ENCODE measurements at places on chromosomes 3 and 15.

GRCh38 chr15:31842532-31843195, 187.7 kb upstream of the CHRNA7 start:
- DNase-seq, result no peak

GRCh38 chr3:188233320-188233719, 79.4 kb downstream of the LPP start:
- no peak for DNase-seq

GRCh38 chr3:45487508-45487907, 99.1 kb downstream of the LARS2 start:
- DNase-seq, result no peak

GRCh38 chr15:71002316-71002715, 109.7 kb downstream of the LRRC49 start:
- DNase-seq, result no peak

- no peak for DNase-seq
Observed at GRCh38 chr3:192957441-192958021, 39.9 kb upstream of the MB21D2 start.

DNA sequence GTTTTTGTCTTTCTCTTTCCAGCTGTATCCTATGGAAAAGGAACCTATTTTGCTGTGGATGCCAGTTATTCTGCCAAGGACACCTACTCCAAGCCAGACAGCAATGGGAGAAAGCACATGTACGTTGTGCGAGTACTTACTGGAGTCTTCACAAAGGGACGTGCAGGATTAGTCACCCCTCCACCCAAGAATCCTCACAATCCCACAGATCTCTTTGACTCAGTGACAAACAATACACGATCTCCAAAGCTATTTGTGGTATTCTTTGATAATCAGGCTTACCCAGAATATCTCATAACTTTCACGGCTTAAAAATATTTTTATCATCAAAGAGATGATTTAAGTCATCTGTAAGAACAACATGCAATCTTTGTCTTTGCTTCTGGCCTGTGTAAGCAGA, 44.9 kb upstream of the PARP14 start:
- no peak for DNase-seq

DNA sequence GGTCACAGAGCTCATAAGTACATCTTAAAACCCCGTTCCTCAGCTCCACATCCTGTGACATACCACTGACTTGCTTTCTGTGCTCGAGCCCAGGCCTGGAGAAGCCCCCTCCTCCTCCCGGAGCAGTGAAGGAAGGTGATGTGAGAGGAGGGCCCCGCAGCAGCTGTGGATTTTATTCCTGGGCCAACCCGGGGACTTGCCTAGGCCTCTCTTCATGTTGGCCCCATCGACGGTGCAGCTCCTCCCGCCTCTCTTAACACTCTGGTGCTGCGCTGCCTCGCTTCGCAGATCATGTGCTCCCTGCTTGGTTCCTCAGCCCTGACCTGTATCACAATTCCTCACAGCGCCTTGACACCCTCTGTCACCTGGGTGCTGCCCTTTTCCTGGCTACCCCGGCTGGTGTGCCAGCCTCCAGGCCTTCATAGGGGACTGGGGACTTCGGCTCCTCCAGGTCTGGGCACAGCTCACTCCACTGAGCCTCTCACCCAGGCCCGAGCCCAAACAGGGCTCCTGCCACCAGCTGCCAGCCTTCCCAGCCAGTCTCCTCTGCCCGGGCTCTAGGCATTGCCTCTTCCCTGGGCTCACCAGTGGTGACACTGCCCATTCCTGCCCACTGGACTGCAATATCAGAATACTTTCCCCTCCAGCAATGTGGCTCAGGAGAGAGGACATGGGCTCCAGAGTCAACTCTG, 21.5 kb downstream of the MAGEF1 start:
- DNase-seq, result no peak

DNA sequence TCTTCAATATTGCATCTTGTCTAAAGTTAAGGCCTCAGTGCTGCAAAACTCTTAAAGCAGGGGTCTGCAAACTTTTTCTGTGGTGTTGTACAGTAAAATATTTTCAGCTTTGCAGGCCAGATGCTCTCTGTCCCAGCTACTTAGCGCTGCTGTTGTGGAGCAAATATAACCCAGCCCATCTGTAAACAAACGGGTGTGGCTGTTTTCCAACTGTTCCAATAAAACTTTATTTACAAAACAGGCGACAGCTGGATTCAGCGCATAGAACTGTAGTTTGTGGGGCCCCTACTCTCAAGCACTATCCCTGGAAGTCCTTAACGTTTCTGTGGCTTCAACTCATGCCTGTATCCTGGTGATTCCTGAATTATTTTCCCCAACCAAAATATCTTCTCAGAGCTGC, 365.0 kb downstream of the FOXP1 start:
- DNase-seq, result no peak

DNA sequence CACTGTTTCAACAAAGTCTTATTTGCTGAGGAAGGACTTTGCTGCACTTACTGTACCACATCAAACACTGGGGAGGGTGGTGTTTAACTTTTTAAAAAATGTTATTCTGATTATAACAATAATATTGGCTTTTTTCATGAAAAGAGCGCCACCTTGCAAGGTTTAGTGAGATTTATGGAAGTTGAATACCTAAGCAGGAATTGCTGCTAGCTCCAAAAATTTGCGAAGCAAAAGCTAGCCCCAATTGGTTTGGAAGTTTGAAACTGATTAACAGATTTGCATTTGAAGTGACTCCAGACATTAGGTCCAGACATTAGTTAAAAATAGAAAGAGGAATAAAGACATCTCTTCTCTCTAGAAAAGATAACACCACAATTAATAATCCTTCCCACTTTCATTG, 6.7 kb downstream of the ZIC1 start:
- DNase-seq, result no peak

DNA sequence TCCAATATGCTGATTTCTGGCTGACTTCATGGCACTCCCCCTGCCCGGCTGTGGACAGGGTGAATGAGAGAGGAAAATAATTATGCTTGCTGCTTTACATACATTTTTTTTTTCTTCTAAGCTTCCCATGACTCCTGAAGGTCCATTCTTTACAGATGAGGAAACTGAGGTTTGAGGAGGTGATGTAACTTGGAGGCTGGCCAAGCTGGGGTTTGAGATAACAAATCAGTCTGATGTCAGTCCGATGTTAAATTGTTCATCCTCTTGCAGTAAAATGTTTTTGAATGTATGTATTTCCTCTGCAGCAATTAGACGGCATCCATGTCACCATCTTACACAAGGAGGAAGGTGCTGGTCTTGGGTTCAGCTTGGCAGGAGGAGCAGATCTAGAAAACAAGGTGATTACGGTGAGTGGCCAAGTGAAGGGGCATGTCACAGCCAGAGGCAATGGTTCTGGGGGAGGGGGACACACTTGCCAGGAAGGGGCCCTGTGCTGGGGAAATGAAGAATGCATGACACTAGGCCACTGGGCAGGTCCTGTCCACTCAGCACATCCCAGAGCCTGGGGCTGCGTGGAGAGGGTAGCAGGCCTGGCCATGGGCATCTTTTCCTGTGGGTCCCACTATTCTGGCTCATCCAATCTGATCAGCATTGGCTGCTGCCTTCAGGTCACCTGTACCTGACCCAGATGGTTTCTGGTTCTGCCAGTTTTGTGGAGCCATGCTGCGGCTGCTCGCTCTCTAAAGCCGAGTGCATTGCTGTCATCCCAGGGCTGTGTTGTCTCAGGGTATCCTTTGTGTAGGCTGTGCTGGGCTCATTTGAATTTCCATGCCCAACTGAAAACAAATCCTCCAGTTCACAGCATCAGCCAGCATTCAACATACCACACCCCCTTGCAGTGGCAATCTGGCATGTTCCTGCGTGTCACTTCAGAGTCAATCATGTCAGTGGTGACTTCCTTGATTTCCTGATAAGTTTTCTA, 20.4 kb downstream of the STARD5 start:
- DNase-seq, result no peak

DNA sequence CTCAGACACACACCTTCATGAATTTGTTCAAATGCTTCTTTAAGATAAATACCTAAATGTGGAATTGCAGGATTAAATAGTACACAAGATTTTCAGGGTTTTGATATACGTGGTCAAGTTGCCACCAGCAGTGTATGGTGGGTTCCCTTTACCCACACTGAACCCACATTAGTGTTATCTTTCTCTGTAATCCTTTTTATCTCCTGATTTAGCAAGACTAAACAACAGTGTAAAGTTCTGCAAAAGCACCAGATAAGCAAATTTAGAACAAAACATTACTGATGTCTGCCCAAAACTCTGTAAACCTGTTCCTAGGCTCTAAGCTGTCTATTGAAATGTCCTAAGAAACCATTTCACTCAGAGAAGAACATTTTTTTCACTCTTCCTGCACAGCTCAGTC, 352.9 kb downstream of the FHIT start:
- no peak for DNase-seq
